ENCODE measurements at places on chromosomes 3 and 15.

- peak; percentile 16 for DNase-seq
Observed at GRCh38 chr3:32975891-32976595, 24.6 kb downstream of the CCR4 start.

GRCh38 chr3:189779166-189779565, 148.0 kb downstream of the TP63 start:
- DNase-seq = no peak

DNA sequence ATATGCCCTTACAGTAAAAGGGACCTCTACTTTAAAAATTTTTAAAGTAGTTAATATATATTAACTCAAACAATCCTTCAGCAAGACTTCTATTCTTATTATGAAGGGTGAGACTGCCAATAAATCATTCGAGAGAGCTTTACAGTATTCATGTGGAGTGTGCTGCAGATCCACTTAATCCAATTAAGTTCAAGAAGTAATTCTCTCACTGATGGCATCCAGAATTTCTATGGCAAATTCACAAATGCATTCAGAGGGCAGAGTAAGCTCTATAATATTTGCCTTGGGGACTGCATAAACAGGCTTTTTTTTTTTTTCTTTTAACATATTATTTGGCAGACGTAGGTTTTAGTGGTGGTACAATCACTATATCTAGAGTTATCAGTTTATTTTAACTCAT, 692.0 kb downstream of the NLGN1 start:
- no peak for DNase-seq

DNA sequence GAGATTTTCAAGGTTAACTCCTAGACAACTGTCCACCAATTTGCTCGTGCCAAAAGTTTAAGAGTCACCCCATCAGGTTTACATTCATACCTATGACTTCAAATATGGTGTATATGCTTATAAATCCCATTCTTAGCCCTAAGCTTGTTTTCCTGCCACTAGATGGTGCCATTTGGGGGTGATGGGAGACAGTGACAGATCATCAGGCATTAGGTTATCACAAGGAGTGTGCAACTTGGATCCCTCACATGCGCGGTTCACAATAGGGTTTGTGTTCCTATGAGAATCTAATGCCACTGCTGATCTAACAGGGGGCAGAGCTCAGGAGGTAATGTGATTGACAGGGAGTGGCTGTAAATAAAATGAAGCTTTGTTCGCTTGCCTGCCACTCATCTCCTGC, 182.7 kb downstream of the CNTN6 start:
- no peak for DNase-seq

- no peak for DNase-seq
Observed at GRCh38 chr3:89562373-89562772, 455.0 kb downstream of the EPHA3 start.

DNA sequence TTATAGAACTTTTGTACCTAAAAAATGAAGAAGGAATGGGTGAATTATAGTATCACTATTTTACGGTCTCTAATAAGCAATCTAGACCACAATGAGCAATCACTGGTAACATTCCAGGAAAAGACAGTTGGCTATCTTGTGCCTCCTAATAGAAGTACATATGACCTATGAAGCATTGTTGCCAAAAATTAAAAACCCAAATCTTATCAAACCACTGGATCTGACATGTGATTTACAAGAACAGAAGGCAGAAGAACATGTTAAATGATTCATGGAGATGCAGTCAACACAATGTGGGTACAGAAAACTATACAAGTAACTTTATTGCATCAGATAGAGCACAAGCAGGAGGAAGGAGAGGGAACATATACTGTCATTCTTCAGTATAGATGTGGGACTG, 14.5 kb upstream of the HYKK start:
- no peak for DNase-seq

GRCh38 chr3:45066109-45066801, 40.2 kb downstream of the CLEC3B start:
- DNase-seq = no peak

- no peak for DNase-seq
Observed at GRCh38 chr3:196996454-196997265, 28.0 kb upstream of the PIGZ start.

DNA sequence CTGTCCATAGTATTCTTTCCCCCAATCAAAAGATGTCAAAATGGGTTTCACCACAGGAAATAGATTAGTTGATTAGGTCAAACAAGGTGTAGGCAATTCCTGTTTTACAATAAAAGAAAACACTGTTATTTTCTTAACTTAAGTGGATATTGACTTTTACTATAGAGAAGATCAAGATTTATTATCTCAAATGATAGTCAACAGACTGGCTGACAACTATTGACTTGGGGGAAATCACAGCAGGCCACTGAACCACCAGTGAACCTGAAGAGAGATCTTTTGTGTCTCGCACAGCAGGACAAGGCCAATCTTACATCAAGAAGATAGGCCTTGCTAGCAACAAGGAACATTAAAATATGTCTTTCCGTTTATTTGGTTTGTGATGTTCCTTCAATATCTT, 1187.6 kb downstream of the SI start:
- no peak for DNase-seq

- DNase-seq = peak; percentile 60
Observed at GRCh38 chr3:192850451-192850981, 67.1 kb downstream of the MB21D2 start.

GRCh38 chr3:108088697-108089096, 2.1 kb downstream of the CD47 start:
- DNase-seq = no peak

DNA sequence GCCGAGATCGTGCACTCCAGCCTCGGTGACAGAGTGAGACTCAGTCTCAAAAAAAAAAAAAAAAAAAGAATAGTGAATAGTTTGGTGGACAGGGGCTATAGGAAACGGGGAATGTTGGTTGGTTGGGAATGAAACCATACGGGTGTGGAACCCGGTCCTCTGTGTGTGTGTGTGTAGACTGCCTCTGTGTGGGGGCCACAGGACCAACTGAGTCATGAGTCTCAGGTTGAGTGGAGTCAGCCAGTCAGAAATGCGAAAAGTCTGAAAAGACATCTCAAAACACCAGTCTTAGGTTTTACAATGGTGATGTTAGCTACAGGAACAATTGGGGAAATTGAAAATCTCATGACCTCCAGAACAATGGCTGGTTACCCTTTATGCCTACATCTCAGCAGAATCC, 44.5 kb downstream of the ZDHHC19 start:
- peak; percentile 62 for DNase-seq

- DNase-seq = no peak
Observed at GRCh38 chr15:77768107-77768506, 135.4 kb upstream of the LINGO1 start.

GRCh38 chr3:126474498-126475412, 936 bp downstream of the ZXDC start:
- peak; percentile 59 for DNase-seq

- DNase-seq = no peak
Observed at GRCh38 chr15:66780172-66780972, 78.3 kb downstream of the SMAD6 start.

- DNase-seq = no peak
Observed at GRCh38 chr15:68183616-68184315, 21.4 kb downstream of the CALML4 start.

- peak; percentile 63 for DNase-seq
Observed at GRCh38 chr3:30658328-30659052, 52.1 kb downstream of the TGFBR2 start.

DNA sequence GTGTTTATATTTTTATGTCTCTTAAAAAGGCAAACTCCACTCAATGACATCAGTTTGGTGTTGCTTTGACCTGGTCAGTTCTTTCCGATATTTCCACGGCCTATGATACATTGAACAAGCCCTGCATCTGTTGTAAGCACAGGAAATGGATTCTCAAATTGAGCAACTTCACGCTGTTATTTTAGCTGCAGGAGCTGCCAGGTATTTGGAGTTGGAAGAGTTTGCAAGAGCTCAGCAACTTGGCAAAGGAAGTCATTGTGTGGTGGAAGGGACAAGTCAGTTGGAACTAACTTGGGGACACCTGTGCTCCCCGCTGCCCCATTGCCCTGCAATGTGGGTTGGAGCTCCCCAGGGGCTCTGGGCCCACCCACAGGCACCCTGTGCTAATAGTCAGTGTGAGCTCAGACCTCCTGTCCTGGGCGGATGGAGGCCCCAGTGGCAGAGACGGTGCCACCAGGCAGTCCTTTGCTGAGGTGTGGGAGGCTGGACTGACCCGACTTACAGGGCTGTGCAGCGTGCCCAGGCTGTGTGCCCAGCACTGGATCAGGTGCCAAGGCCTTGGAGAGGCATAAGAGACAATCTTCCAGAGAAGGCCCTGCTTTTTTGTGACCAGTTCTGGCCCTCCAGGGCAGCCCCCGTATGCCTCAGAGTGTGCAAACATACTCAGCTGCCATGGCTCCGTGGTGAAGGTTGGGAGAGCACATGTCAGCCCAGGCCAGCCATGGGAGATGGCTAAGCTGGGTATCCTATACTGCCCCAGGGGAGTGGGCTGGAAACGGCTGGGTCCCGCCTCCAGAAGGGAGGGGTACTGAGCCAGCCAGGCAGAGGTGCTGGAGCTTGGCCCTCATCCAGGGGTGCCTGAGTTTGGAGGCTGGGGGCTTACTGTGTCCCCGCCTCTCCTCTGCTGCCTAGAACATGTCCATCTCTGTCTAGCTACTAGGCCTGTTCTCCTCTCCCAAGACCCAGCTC, 43.5 kb downstream of the KY start:
- no peak for DNase-seq

GRCh38 chr15:69078638-69079037, 64.1 kb downstream of the NOX5 start:
- DNase-seq = no peak

DNA sequence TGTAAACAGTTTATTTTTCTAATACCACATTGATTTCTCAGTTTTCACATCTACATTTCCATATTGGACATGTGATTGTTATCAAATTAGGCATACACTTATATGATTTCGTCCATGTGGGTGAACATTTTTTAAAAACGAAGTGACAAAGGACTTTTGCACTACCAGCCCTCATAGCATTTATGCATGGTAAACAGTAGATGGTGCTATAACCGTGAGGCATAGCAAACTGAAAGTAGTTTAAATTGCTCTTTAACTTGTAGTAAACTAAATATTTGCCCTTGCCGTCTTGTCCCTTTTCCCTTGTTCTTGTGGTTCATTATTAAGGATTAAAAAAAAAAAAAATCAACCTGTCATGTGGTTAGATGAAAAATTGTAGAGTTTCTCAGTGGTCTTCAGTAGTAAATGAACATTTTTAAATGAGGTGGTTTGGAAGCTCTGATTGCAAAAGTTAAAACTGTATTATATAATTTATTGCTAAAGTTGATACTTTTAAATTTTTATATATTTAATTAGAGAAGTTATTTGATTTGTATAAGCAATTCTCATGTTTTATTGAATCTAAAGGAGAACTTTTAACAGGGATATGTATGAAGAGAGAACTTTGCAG, 24.0 kb downstream of the STX19 start:
- DNase-seq = no peak

DNA sequence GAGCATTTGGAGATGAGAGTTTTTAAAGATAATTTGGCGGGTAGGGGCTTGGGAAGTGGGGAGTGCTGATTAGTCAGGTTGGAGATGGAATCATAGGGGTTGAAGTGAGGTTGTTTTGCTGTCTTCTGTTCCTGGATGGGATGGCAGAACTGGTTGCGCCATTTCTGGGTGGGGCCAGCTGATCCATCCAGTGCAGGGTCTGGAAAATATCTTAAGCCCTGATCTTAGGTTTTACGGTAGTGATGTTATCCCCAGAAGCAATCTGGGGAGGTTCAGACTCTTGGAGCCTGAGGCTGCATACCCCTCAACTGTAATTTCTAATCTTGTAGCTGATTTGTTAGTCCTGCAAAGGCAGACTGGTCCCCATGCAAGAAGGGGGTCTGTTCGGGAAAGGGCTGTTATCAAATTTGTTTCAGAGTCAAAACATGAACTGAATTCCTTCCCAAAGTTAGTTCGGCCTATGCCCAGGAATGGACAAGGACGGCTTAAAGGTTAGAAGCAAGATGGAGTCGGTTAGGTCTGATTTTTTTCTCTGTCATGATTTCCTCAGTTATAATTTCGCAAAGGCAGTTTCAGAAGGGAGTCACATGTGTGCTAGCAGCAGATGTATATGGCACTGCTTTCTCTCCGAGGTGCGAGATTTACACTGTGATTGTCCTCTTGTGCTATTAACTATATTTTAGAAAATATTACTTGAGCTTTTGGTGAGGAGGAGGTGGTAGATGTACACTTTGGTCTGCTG, 540.4 kb downstream of the EDEM1 start:
- DNase-seq = no peak

DNA sequence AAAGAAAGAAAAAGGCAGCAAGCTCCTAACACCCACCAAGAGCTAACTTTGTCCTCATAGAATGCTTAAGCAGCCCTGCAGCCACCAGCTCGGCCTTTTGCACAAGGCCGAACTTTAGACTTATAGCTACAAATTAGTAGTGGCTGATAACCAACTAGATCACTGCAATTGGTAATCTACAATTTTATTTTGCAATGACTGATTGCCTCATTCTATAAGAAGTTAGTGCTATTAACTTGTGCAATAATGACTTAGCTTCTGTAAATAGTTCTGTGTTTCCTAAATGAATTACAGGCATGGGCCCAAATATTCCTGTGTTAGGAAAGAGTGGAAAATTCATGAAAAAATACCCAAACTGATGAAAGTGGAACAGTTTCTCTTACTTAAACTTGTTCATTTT, 284.8 kb upstream of the CFAP20DC start:
- no peak for DNase-seq

DNA sequence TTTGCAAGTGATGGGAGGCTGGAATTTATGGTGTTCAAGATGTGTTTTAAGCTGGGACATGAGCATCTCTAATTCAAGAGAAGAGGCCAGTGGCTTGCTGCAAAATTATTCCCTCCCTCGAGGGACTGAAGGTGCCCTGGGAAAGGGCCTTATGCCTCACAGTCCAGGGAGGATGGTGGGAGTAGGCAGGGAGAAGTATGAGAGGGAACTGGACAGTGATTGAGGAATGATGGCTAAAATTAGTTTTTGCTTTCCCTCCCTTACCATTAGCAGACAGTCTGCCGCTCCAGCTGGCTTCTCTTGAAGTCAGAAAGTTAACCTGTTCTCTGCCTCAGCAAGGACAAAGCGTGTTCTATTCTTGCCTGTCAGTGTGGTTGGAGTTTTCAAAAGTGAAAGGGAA, 139.8 kb upstream of the SEMA6D start:
- DNase-seq = no peak

DNA sequence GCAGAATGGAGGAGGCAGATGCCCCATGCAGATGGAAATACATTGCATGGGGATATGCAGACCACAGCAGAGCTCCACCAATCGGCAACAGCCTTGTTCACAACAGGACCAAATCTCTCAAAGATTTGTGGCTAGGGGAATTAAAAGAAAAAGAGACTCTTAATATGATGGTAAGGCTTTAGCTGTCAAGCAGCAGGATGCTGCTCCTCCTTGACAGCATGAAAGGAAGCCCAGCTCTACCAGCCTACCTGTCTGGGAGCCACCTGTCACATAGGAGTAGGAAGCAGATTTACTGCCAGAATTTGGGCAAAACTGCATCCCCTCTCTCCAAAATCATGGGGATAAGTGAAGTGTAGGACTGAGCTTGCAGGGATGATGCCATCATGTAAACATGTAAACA, 769.6 kb upstream of the ARPP21 start:
- no peak for DNase-seq

DNA sequence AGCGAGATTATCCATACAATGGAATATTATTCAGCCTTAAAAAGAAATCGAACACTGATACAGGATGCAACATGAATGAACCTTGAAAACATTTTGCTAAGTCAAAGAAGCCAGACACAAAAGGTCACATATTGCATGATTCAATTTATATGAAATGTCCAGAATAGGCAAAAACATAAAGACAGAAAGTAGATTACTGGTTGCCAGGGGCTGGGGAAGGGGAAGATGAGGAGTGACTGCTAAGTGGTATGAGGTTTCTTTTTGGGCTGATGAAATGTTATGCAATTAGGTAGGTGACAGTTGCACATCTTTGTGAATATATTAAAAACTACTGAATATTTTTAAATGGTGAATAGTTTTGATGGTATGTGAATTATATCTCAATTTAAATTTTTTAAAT, 38.3 kb downstream of the LRRFIP2 start:
- no peak for DNase-seq

Measured in stimulated activated CD8-positive, alpha-beta memory T cell treated with anti-CD3 and anti-CD28 coated beads, Interleukin-4, amount 100 ng/mL, for 48 hours (primary cell).